A549 treated with dexamethasone at 1 μM for 4 hours (cell line): ENCODE measurements at places on chromosomes 13 and 19. TPM values are rescaled to one million over a fixed set of nuclear protein-coding genes. Genes with fewer than 3 reads are reported as not detected.

SLC7A9 gene
- 0.23 to 0.57 TPM (median 0.49 TPM) in 5 replicates for total RNA-seq

RASIP1 gene
- 0.29 to 0.98 TPM (median 0.54 TPM) in 5 replicates for total RNA-seq

C19orf67 gene
- not detected in 5 replicates for total RNA-seq

TYROBP gene
- total RNA-seq = not detected in 5 replicates

SYCN gene
- not detected in 5 replicates for total RNA-seq

SMARCA4 gene
- total RNA-seq = 7.3 to 9.8 TPM (median 8.9 TPM) in 5 replicates

TDRD3 gene
- total RNA-seq = 5.4 to 6.4 TPM (median 5.7 TPM) in 5 replicates

ELF1 gene
- 38.7 to 54.5 TPM (median 47.0 TPM) in 5 replicates for total RNA-seq

ZNF554 gene
- 0.67 to 1.1 TPM (median 0.93 TPM) in 5 replicates for total RNA-seq

ZNF98 gene
- total RNA-seq = not detected in 5 replicates

SERTAD3 gene
- 36.9 to 48.9 TPM (median 44.2 TPM) in 5 replicates for total RNA-seq

ZNF578 gene
- total RNA-seq = not detected in 5 replicates

GSX1 gene
- not detected in 5 replicates for total RNA-seq

ALOX5AP gene
- total RNA-seq = 9.0 to 14.0 TPM (median 11.4 TPM) in 5 replicates

MAN2B1 gene
- total RNA-seq = 13.7 to 25.0 TPM (median 23.7 TPM) in 5 replicates

SIGLEC12 gene
- not detected in 5 replicates for total RNA-seq

EPS8L1 gene
- 2.9 to 5.9 TPM (median 5.1 TPM) in 5 replicates for total RNA-seq
